ENCODE measurements at places on chromosomes 1 and 21. TPM values are rescaled to one million over a fixed set of nuclear protein-coding genes. Genes with fewer than 3 reads are reported as not detected.

SMIM1 gene
- total RNA-seq = 2.3 TPM

F3 gene
- 0.65 TPM for total RNA-seq

RHBDL2 gene
- total RNA-seq = not detected

ZNF670 gene
- 5.8 TPM for total RNA-seq

PEX14 gene
- total RNA-seq = 29.1 TPM

GMEB1 gene
- total RNA-seq = 12.1 TPM

FCRL6 gene
- total RNA-seq = not detected

HES2 gene
- 31.7 TPM for total RNA-seq

CATSPERE gene
- total RNA-seq = 4.9 TPM

HDAC1 gene
- 101 TPM for total RNA-seq

IFNLR1 gene
- not detected for total RNA-seq

RASSF5 gene
- 0.33 TPM for total RNA-seq

CFHR1 gene
- total RNA-seq = 0.48 TPM

HSD3B2 gene
- not detected for total RNA-seq

RAP1GAP gene
- total RNA-seq = not detected

CD160 gene
- total RNA-seq = not detected

ASPM gene
- total RNA-seq = 17.0 TPM

KCNH1 gene
- total RNA-seq = 0.10 TPM

IQGAP3 gene
- total RNA-seq = 19.6 TPM

FAM177B gene
- total RNA-seq = not detected

ZFYVE9 gene
- total RNA-seq = 28.4 TPM

LGR6 gene
- total RNA-seq = not detected

DNM3 gene
- total RNA-seq = 3.8 TPM

RXRG gene
- total RNA-seq = not detected

CYP4X1 gene
- 3.3 TPM for total RNA-seq

TNFAIP8L2 gene
- not detected for total RNA-seq

NUP210L gene
- under 0.01 TPM for total RNA-seq

GNG4 gene
- not detected for total RNA-seq

SLAMF7 gene
- not detected for total RNA-seq

MX1 gene
- total RNA-seq = 4.7 TPM

PPFIA4 gene
- total RNA-seq = under 0.01 TPM

FCER1G gene
- total RNA-seq = not detected

SH3D21 gene
- 3.3 TPM for total RNA-seq

EPHX1 gene
- total RNA-seq = 34.6 TPM

FAM43B gene
- total RNA-seq = not detected

RBP7 gene
- total RNA-seq = not detected

SEMA4A gene
- 0.65 TPM for total RNA-seq

PIK3R3 gene
- total RNA-seq = 14.9 TPM

AADACL4 gene
- total RNA-seq = not detected

LENEP gene
- 1.3 TPM for total RNA-seq

TMEM200B gene
- total RNA-seq = 0.67 TPM

CD34 gene
- 42.1 TPM for total RNA-seq
